NCI-H510A (cell line): ENCODE measurements at places on chromosomes 2 and 18.

DNA sequence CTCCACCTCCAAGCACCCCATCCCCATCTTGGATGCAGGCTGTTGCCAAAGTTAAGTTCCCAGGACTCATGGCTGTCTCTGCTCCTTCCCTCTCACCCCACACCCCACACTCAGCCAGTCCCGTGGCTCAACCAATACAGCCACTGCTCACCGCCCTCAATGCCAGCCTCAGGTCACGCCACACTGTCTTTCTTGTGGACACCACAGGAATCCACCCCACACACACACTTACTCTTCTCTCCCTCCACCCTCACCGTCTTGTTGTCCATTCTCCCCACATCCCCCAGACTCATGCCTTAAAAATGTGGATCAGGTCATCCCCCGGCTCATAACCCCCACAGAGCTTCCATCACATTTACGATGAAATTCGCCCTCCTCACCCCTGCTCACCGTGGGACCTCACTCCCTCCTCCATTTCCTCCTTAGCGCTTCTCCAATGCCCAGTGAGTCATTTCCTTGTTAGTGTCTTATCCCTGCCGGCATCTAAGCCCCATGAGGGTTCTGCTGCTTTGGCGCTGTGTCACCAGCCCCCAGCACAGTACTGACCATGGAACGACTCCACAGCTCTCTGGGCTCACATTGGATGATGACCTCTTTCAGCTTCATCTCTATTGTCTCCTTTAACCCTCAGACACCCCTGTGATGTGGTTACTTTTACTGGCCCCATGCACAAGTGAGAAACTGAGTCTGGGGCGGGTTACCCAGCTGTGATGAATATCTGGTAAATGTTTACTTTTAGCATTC is 13.8 kb downstream of the MLPH start:
- DNase-seq: no peak

GRCh38 chr2:30447149-30448045 is at the start of gene LCLAT1:
LCLAT1 (plus strand) TSS chr2:30447246; CDS start chr2:30525591, 78,345 bp downstream.
- DNase-seq: peak; percentile 55

GRCh38 chr2:68236103-68236734 is 16.1 kb downstream of the PPP3R1 start:
- DNase-seq: no peak

DNA sequence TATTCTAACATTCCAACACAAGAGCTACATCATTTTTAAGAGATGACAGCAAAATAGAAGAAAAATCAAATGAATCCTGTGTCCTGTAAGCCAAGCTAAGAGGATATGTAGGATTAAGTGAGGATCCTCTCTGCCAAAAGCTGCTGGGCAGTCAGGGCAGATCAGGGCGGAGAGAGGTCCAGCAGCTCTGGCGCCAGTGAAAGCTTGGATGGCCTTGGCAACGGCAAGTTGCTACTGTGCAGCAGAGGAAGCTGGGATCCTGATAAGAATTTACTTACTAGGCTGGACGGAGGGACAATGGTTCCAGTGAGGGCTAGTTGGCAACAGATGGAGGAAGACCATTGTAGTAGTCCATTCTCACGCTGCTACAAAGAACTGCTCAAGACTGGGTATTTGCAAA is 391.5 kb downstream of the XIRP2 start:
- no peak for DNase-seq

GRCh38 chr2:235532307-235532706 is 38.5 kb downstream of the AGAP1 start:
- no peak for DNase-seq

- no peak for DNase-seq
These were observed 32.2 kb downstream of the PELI1 start for GRCh38 chr2:64112016-64112415.

GRCh38 chr2:238449909-238450417 is 23.2 kb downstream of the ASB1 start:
- no peak for DNase-seq

- peak; percentile 52 for DNase-seq
These were observed 29.9 kb downstream of the ANO7 start for GRCh38 chr2:241218131-241219029.
